ENCODE measurements at places on chromosomes 2 and 18. TPM values are rescaled to one million over a fixed set of nuclear protein-coding genes. Genes with fewer than 3 reads are reported as not detected.
A peak's percentile ranks its signal among the peaks of the same experiment; 100 is the strongest.

DNA sequence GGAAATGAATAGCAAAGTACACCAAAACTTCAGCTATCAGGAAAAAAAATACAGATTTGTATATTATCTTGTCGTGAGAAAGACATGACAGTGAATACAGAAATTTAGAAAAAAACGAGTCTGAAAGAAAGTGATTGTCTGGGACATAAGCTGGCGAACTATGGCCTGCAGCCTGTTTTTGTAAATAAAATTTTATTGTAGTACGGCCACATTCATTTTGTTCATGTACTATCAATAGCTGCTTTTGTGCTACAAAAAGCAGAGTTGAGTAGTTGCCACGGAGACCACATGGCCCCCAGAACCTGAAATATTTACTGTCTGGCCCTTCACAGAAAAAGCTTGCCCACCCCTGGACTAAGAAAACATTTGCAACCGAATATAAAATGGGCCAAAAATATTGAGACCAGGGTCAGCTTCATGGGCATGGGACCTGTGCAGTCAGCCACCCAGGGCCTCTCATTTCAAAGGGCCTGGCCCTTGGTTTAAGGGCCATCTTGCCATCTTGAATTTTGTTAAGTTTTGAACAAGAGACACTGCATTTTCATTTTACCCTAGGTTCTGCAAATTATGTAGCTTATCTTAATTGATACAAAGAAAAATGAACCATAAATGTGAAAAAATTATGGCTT is 17.9 kb downstream of the ANTXR1 start:
- no peak for DNase-seq

- DNase-seq = no peak
Observed at GRCh38 chr18:13635046-13635445, 91.3 kb downstream of the FAM210A start.

DNA sequence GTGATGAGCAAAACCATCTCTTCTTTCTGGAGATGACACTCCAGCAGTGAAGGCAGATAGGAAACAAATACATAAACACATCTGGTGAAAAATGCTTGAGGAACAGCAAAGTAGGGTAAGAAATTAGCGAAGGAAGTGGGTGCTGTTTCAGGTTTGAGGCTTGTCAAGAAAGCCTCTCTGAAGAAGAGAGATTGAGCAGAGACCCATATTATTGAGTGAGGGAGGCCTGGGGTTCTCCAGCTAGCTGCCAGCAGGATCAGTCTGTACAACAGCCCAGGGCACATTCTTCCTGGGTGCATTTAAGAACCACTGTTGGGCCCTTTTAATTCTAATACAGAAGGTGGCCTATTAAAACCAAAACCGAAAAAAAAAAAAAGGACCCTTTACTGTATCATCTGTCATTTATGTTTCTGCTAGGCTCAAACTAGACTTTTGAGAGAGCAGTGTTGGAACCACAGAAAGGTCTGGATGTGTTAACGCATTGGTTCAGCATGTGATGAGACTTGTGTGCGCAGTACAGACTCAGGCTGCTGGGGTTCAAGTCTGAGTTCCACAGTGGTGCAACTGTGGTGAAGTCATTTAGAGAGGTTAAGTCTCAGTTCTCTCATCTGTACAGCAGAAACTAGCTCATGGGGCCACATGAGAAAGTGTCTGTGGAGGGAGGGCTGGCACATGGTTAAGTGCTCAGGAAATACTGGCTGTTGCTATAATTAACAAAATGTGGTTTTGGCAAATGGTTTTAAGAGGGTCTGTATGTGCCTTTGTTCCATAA is 28.9 kb downstream of the MGAT5 start:
- no peak for DNase-seq

DNA sequence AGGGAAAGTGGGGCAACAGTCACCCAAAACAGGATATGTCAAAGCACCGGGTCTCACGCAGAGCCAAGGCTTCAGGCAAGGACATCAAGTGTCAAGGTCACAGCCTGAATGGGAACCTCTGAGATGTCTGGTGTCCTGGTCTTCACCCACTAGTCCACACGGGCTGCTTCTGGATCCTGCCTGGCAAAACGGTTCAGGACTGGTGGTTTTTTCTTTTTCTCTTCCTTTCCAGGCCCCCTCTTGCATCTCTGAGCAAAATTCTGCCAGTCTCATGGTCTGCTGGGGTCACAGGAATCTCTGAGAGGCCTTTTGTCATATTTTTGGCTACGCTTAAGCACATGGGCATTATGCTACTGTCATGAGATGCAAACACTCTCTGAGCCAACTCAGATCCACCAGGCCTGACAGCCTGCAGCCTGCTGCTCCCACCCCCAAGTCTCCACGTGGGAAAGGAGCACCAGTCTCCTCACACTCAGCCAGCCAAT is 518.2 kb upstream of the ZEB2 start:
- DNase-seq = no peak

DNA sequence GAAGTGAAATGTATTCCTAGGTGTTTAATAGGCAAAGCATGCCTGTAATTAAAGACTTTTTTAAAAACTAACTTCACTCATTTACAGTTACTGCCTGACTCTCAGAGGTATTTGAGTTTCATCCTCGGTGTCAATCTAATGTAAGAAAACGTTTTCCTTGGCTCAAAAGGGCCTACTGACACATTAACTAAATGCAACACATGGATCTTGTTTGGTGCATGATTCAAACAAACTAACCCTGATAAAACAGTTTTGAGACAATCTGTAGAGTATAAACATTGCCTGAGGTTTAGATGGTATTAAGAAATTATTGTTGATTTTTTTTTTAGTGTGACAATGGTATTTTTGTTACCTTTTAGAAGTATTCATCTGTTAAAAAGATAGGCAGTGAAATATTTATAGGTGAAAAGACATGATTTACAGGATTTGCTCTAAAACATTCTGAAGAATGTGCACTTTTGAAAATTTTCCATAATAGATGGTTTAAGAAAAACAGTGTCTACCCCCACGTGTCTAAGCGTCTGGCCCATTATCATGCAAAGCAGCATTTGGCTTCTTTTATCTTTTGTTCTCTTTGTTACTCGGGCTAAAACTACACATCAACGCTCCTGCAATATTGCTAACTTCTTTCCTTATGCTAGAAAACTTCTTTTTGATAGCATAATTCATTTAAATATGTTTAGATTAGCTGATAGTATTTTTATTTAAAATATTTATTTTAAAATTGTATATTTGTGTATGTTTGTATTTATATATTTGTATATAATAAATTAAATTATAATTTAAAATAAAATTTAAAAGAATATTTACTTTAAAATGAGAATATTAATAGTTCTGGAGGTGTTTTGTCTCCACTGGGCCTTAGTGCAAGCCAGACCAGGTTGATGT is 160.2 kb upstream of the NDUFV2 start:
- no peak for DNase-seq

GRCh38 chr2:238108423-238109183 is 8.5 kb downstream of the ESPNL start:
- peak; percentile 81 for DNase-seq

DNA sequence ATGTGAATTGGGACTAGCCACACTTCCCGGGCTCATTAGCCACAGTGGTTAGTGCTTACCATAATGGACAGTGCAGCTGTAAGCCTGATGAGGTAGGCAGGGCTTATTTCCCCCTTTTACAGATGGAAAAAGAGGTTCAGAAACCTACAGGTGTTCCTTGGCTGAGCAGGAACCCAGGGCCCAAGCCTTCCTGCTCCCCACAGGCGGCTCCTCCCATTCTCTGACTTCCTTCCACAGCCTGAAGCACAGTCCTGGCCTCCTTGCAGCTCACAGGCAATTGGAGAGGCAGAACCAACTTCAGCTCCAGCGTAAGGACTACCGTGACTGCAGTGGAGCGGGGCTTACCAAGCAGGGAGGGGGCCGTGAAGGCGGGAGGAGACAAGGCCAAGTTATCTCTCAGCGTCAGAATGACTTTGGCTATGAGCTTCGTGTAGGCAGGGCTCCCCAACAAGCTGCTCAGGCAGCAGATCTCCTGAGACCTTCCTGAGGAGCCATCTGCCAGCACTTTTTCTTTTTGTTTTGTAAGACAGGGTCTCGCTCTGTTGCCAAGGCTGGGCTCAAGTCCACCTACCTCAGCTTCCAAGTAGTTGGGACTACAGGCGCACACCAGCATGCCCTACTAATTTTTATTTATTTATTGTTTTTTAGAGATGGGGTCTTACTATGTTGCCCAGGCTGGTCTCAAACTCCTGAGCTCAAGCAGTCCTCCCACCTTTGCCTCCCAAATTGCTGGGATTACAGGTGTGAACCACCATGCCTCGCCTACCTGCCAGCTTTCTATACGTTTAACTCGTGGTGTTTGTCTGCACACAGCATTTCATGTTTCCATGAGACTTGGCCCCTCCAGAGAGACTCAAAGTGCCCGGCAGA is 34.2 kb upstream of the NT5DC4 start:
- DNase-seq = no peak

- DNase-seq = no peak
Observed at GRCh38 chr18:49127471-49128190, 176.9 kb upstream of the SMAD7 start.

DNA sequence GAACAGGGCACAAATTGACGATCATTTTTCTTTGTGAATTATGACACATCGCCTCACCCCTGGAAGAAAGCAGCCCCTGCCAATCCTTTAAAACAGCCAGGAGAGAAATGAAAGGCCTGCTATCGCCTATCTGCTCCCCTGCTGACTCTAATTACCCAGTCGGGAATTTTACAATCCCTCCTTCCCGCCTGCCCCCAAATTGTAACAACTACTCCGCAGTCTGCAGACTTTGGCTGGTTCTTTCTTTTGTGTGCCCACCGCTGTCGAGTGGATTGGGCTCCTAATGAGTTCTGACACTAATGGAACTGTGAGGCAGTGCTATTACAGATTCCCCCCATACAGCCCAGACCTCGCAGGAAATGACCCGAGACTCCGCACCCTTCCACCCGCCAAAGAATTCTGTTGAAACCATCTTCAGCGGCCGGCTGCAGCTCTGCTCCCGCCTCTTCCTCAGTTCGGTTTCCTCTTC is 281.2 kb upstream of the PARD3B start:
- DNase-seq = no peak

DNA sequence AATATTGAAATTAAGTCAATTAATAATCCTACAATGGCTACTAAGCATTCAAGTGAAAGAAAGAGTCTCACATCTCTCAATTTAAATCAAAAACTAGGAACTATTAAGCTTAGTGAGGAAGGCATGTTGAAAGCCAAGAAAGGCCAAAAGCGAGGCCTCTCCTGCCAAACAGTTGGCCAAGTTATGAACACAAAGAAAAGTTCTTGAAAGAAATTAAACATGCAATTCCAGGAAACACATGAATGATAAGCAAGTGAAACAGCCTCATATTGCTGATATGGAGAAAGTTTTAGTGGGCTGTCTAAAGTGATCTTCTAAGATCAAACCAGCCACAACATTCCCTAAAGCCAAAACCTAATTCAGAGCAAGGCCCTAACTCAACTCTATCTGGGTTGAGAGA is 11.8 kb downstream of the RDH14 start:
- DNase-seq = no peak

DNA sequence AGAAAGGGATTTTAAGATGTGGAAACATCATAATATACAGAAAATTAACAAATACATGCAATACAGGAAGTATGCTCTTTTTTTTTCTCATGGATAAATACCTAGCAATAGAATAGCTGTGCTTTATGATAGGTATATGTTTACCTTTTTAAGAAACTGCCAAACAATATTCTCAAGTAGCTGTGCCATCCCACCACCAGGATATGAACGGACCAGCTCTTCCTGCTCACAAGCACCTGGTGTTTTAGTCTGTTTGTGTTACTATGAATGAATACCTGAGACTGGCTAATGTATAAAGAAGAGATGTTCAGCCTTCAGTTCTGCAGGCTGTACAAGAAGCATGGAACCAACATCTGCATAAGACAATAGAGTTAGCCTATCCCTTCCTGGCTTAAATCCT is 19.9 kb upstream of the UGT1A8 start:
- DNase-seq = no peak

DNA sequence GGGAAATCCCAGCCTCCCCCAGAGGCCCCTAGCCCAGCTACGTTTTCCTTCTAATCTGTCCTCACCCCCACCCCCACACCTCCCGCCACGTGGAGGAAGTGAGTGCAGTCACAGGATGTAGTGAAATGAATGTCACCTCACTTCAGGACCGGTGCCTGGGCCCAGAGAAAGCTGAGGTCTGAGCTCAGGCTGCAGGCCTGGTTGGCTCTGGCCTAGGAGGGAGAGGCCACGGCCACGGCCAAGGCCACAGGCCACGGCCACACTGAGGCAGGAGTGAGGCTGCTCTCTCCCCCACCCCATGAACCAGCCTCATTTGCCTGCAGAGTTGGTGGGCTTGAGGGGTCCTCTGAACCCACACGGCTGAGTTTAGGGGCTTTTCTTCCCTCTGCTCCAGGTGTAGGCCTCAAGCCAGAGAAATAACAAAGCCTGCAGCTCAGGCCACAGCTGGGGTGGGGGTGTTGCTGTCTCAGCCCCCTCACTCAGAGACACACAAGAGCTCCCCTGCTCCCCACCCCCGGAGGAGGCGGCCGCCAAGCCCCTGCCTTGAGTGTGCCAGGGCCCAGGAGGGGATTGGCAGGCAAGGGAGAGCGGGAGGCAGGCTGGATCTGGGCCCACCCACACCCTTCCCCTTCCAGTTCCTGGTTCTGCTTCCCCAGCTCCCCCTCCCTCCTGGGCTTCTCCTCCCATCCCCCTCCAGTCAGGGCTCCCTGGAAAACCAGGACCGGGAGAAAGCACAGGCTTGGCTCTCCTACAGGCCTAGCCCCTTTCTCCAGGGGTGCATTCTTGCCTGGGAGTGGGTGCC is 27.0 kb downstream of the DNMT3A start:
- no peak for DNase-seq

DNA sequence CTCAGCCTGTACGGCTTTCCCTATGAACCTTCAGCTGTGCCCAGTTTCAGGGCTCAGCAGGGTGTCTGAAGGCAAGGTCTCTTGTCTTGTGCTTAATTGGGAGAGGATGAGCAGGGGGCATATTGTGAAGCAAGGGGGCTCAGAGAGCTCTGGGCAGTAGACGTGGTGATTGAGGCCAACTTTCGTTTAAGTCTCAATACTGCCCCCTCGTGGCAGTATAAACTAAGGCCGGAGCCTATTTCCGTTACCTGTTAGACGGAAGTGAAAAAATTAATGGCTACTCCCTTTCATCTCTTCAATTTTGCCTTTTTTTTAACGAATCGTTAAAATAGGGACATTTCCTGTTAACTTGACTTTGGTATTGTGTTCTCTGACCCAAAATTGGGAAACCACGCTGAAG is 193.4 kb downstream of the TDRD15 start:
- peak; percentile 30 for DNase-seq

GRCh38 chr18:40447820-40448219 is 1507.2 kb upstream of the PIK3C3 start:
- no peak for DNase-seq

GRCh38 chr2:9238591-9239326 is 32.1 kb downstream of the ASAP2 start:
- peak; percentile 29 for DNase-seq

GRCh38 chr2:55019526-55020258 is 30.6 kb downstream of the RTN4 start:
- no peak for DNase-seq

GRCh38 chr2:20040489-20041172 is 10.8 kb downstream of the LAPTM4A start:
- DNase-seq = no peak

SLC19A3 gene
- total RNA-seq = 2.1 TPM

DLX1 gene
- 1.4 TPM for total RNA-seq

RTP5 gene
- total RNA-seq = not detected

BMP10 gene
- 0.19 TPM for total RNA-seq

RUFY4 gene
- not detected for total RNA-seq

HTRA2 gene
- total RNA-seq = 24.7 TPM

ZC3H6 gene
- total RNA-seq = 14.4 TPM
